Adrenal gland (tissue), 19 donors: ENCODE measurements at places on chromosomes 3 and 15. TPM values are rescaled to one million over a fixed set of nuclear protein-coding genes. Genes with fewer than 3 reads are reported as not detected.

DNA sequence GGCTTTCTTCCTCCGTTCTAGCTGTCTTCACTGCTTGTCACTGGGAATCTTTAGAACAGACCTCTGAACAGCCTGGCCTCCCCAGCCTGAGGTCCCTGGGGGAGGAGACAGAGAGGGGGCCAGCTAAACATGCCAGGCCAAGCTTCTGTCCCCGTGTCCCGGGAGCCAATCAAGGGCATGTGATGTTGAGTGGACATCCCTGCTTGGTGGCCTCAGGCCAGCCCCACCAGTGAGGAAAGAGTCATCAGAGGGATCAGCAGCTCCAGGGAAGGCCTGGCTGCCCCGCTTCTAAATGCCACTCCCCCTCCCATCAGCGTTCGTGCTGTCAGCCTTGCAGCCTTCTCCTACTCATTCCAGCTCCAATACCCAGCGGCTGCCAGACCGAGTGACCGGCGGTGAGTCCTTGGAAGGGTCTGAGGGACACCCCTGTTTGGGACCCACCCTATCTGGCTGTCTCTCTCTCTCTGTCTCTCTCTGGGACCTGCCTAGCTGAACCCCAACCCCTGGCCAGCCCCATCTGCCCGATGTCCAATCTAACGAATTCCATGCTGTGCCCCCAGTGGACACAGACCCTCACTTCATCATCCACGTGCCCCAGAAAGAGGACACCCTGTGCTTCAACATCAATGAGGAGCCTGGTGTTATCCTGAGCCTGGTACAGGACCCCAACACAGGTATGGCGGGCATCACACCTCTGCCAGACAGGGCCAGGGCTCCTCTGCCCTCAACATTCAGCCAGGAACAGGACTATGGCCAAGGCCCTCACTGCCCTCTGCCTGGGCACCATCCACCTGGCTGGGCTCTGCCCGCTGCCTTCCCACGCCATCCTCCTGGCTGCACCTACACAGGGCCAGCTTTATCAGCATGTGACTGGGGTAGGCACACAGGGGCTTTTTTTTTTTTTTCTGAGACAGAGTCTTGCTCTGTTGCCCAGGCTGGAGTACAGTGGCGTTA lies 6.6 kb upstream of the ITIH3 start:
- peak; percentile 52 for DNase-seq

DNA sequence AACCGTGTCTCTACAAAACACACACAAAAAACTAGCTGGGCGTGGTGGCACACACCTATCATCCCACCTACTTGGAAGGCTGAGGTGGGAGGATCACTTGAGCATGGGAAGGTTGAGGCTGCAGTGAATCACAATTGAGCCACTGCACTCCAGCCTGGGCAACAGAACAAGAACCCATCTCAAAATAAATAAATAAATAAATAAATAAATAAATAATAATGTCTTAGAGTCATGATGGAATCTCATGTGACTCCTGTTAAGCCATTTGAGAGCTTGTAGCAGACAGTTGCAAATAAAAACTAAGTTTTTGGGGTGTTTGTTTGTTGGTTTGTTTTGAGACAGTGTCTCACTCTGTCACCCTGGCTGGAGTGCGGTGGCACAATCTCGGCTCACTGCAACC lies 33.2 kb downstream of the SLC12A1 start:
- no peak for DNase-seq

Gene DZIP1L
- 13.7 TPM for total RNA-seq

Gene SNAP23
- 68.2 TPM for total RNA-seq

Gene DNAJB8
- total RNA-seq: not detected
